Osteocyte (in vitro differentiated cells): ENCODE measurements at places on chromosomes 16 and 17. TPM values are rescaled to one million over a fixed set of nuclear protein-coding genes. Genes with fewer than 3 reads are reported as not detected.

DNA sequence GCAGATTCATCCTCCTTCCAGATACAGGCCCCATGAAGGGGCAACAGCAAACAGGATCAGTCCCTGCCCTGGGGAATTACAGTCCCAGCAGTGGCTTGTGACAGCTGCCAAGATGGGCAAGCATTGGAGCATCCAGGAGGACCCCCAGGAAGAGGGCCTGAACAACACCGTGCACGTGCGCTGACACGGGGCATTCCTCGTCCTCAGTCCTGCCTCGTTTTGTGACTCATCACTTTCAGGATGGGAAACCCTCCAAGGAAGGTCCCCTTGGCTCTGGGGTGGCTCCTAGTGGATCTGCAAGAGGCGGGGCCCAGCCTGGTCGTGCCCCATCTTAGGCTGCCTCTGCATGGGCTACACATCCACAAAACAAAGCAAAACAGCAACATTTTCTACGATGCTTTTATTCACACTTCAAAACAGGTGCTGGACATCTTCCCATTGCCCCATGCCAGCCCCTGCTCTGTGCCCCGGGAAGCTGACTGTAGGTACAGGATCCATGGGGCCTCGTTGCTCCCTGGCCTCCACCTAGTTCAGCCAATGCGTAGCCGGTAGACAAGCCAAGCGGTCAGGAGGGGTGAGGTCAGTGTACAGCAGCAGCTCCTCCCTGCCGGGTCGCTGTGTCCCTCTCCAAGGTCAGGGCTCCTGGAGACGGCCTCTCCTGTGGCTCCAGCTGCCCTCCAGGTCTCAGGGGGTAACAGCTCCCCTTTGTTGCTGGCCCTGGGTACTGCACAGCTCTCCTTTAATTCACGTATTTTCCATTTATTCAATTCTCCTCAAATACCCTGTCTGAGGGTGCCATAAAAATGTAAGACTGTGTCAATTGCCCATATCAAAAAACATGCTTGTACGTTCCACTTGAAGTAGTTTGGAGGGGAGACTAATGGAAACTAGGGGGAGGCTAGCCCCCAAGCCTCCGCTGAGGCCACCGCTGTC is 32.2 kb downstream of the ACTG1 start:
- no peaks in the 10 kb centered on the region for H3K36me3 ChIP-seq
- no peak overlapping the region for H3K4me3 ChIP-seq
- no peaks in the 10 kb centered on the region for H3K27me3 ChIP-seq
- H3K4me1 ChIP-seq = peaks cover 31% of the 10 kb centered on the region

DNA sequence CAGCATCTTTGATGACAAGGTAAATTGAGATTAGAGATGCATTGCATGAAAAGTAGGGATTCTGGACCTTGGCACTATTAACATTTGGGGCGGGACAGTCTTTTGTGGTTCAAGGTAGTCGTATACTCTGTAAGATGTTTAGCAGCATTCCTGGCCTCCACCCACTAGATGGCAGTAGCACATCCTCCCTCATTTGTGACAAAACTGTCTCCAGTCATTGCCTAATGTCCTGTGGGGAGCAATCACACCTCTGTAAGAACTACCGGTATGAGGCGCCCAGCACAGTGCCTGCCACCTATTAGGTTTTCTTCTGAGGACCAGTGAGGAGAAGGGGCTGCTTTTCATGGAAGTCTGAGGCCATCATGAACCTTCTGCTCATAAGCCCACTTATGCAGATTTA is 180.8 kb downstream of the RBFOX1 start:
- no peak for DNase-seq
- H3K36me3 ChIP-seq = no peaks in the 10 kb centered on the region
- no peaks in the 10 kb centered on the region for H3K4me1 ChIP-seq
- no peak overlapping the region for H3K27ac ChIP-seq
- no peak overlapping the region for H3K4me3 ChIP-seq

DNA sequence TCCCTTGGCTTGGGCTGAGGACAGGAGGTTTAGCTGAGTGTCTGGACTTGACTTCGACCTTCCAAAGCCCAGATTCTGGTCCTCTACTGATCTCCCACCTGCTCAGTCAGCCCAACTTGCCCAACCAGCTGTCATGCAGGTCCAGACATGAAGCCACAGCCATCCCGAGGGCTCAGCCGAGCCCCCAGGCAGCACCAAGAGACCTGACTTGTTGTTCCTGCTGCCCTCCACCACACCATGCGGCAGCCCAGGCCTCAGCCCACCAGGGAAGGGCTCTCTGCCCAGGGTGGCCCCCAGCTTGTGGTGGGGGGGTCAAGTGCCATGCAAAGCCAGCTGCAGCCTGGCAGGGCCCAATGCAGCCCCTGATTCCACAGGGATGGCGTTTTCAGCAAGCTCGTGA is 17.2 kb upstream of the CACNG4 start:
- H3K4me3 ChIP-seq = no peak overlapping the region
- H3K4me1 ChIP-seq = peaks cover 8% of the 10 kb centered on the region
- DNase-seq = no peak
- H3K27ac ChIP-seq = no peak overlapping the region

DNA sequence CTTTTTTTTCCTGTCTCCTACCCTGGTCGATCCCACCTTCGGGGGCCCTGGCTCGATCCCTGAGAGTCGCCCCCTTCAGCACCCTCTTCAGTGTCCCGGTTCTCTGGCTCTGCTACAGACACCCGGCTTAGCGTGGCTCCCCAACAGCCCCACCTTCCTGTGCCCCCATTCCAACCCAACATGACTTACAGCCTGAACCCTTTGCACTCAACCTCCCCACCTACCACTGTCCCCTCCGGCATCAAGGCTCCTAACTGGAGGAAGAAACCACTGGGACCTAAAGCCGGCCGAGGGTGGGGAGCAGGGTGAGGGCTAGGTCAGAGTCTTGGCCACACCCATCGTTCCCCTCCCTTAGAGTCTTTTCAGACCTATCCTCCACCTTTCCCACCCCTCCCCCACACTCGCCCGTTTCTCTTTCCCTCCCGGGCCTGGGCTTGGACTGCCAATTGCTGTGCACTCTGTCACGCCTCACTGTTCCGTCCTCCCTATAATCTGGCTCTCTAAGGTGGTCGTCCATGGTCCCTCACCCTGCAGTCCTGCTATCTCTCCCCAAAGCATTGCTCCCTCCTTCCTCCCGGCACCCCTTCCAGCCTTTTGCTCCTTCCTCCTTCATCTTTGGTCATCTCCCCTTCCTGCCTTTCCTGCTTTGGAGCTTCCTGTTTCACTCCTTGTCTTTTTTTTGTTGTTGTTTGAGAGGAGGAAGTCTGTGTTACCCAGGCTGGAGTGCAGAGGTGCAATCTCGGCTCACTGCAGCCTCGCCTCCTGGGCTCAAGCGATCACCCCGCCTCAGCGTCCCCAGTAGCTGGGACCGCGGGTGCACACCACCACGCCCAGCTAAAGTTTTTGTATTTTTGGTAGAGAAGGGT is 890 bp upstream of the CLDN7 start:
- H3K36me3 ChIP-seq = peaks cover 4% of the 10 kb centered on the region
- peak overlapping the region; percentile 34 for H3K4me3 ChIP-seq
- DNase-seq = no peak
- H3K27ac ChIP-seq = peak overlapping the region; percentile 43
- peaks cover 40% of the 10 kb centered on the region for H3K4me1 ChIP-seq

- no peak overlapping the region for H3K27ac ChIP-seq
- no peaks in the 10 kb centered on the region for H3K27me3 ChIP-seq
- no peak for DNase-seq
- no peak overlapping the region for H3K4me3 ChIP-seq
- H3K4me1 ChIP-seq = no peaks in the 10 kb centered on the region
- H3K36me3 ChIP-seq = peaks cover 1% of the 10 kb centered on the region
These were observed 13.7 kb downstream of the SHCBP1 start for GRCh38 chr16:46607529-46607928.

- no peaks in the 10 kb centered on the region for H3K36me3 ChIP-seq
- no peaks in the 10 kb centered on the region for H3K27me3 ChIP-seq
- no peak overlapping the region for H3K27ac ChIP-seq
- DNase-seq = no peak
- no peaks in the 10 kb centered on the region for H3K4me1 ChIP-seq
- no peak overlapping the region for H3K4me3 ChIP-seq
These were observed 15.8 kb downstream of the NOD2 start for GRCh38 chr16:50709061-50709684.

DNA sequence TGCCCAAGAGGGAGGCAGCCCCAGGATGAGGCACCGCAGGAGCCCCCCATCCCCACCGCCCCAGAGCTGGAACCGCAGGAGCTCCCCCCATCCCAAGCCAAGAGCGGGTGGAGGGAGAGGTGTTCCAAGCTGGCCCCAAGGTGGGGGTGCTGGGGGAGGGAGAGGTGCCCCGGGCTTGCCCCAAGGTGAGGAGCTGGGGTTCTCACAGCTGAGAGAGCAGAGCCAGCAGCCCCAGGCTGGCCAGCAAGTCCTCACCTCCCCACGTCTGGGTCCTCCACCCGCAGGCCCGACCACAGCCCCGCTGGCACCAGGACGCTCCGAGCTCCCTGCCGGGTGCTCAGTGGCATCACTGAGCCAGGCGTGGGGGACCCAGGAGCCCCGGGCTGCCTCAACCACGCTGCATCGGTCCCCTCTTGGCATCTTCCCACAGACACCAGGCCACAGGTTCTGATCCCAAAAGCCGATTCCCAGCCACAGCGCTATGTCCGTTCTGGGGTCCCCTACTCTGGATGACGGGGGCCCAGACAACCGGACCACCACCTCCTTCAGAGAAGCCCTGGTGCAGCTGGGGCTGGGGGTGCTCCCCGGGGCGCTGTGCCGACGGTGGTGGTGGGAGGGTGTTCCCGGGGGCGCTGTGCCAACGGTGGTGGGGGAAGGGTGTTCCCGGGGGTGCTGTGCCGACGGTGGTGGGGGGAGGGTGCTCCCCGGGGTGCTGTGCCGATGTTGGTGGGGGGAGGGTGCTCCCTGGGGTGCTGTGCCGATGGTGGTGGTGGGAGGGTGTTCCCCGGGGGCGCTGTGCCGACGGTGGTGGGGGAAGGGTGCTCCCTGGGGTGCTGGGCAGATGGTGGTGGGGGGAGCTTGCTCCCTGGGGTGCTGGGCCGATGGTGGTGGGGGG is 15.4 kb upstream of the WDR45B start:
- peaks cover 5% of the 10 kb centered on the region for H3K4me1 ChIP-seq
- H3K36me3 ChIP-seq = peaks cover 14% of the 10 kb centered on the region
- no peak overlapping the region for H3K27ac ChIP-seq
- H3K27me3 ChIP-seq = no peaks in the 10 kb centered on the region
- DNase-seq = no peak

- no peak overlapping the region for H3K4me3 ChIP-seq
- H3K27me3 ChIP-seq = no peaks in the 10 kb centered on the region
- H3K36me3 ChIP-seq = no peaks in the 10 kb centered on the region
- no peak overlapping the region for H3K27ac ChIP-seq
- DNase-seq = no peak
These were observed 32.7 kb upstream of the SCNN1B start for GRCh38 chr16:23269248-23269953.

DNA sequence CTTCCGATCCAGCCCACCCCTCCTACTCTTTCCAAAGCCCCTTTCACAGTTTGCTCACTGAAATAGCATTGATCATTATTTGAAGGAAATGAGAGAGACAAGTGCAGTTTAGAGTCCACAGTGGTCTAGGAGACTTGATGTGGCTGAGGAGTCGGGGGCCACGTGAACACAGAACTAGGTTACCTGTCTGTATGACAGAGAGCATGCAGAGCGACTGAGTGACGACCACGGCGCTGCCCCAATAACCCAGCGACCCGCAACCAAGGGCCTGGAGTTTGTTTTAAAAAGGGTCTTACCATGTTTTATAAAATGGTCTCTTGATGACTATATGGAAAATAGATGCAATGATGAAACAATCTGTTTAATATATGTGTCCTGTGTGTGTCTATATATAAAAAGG is 39.5 kb downstream of the NDEL1 start:
- H3K4me1 ChIP-seq = no peaks in the 10 kb centered on the region
- peaks cover 52% of the 10 kb centered on the region for H3K36me3 ChIP-seq
- H3K27me3 ChIP-seq = no peaks in the 10 kb centered on the region
- H3K4me3 ChIP-seq = no peak overlapping the region
- no peak overlapping the region for H3K27ac ChIP-seq

DNA sequence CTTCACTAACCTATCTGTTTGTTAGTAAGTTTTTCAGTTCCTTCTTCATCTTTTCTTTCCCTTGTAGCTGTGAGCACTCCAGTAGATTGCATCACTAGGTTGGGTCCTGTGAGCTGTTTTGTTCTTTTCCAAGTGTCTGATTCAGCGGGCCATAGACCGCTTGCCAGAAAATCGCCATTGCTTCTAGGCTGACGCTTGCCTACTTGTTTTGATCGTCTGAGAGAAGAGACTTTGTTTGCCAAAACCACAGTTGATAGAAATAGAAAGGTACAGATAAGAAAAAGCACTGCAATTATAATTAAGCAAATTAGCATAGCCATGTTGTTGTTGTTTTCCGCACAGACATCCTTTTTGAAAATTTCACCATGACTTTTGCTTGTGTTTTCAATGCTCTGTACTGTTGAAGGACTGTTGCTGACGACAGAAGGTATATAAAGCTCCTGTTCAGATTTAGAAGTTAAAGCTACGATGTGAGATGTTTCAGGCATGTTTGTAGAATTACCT is 3.1 kb downstream of the EVI2A start:
- DNase-seq = no peak
- peaks cover 23% of the 10 kb centered on the region for H3K4me1 ChIP-seq
- no peak overlapping the region for H3K4me3 ChIP-seq
- H3K27me3 ChIP-seq = no peaks in the 10 kb centered on the region
- H3K27ac ChIP-seq = no peak overlapping the region

- H3K36me3 ChIP-seq = peaks cover 14% of the 10 kb centered on the region
- H3K4me3 ChIP-seq = no peak overlapping the region
- no peak overlapping the region for H3K27ac ChIP-seq
- H3K4me1 ChIP-seq = peaks cover 2% of the 10 kb centered on the region
These were observed 82.1 kb upstream of the NOL11 start for GRCh38 chr17:67635681-67636080.

DNA sequence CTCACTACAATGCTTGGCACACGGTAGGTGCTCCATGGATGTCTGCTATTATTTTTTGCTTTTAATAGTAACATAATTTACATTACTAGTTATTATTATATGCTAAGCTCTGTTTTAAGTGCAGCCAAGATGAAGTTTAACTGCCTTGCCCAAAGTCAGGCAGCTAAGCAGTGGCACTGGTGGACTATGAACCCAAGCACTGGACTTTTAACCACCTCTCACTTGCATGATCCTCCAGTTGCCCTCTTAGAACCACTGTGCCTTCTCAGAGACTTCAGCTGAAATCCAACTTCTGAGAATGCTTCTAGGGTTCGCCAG is 1.5 kb upstream of the ZNF207 start:
- H3K4me1 ChIP-seq = peaks cover 26% of the 10 kb centered on the region
- H3K27me3 ChIP-seq = no peaks in the 10 kb centered on the region
- peak overlapping the region; percentile 99 for H3K4me3 ChIP-seq
- H3K36me3 ChIP-seq = peaks cover 3% of the 10 kb centered on the region
- H3K27ac ChIP-seq = no peak overlapping the region

GRCh38 chr16:83967838-83968305 is at the start of gene NECAB2:
Gene NECAB2, plus strand, starts transcription at chr16:83968244. Its CDS starts 405 bp downstream, at chr16:83968649.
- peaks cover 6% of the 10 kb centered on the region for H3K27me3 ChIP-seq
- no peak for DNase-seq
- H3K36me3 ChIP-seq = no peaks in the 10 kb centered on the region
- H3K27ac ChIP-seq = no peak within 1 kb of the TSS
- H3K4me3 ChIP-seq = peak within 1 kb of the TSS; percentile 62

The C1QTNF1 gene
- 196 and 203 TPM in 2 replicates for total RNA-seq

The NGFR gene
- 2.8 and 3.6 TPM in 2 replicates for total RNA-seq

The KRTAP1-1 gene
- total RNA-seq = not detected in 2 replicates

The RAB26 gene
- 2.0 and 3.4 TPM in 2 replicates for total RNA-seq

The DECR2 gene
- 23.4 and 23.9 TPM in 2 replicates for total RNA-seq

The PTGES3L gene
- 0.35 and 0.50 TPM in 2 replicates for total RNA-seq

The TUBB3 gene
- 84.9 and 95.8 TPM in 2 replicates for total RNA-seq

The ABCA6 gene
- 1.2 and 1.7 TPM in 2 replicates for total RNA-seq

The NLRC3 gene
- not detected in 2 replicates for total RNA-seq
